ENCODE measurements at places on chromosomes 5 and 9. TPM values are rescaled to one million over a fixed set of nuclear protein-coding genes. Genes with fewer than 3 reads are reported as not detected.

IL9 gene
- not detected for total RNA-seq

NR2F1-AS1 gene
- 20.8 TPM for total RNA-seq

PCDHGC5 gene
- total RNA-seq = 0.18 TPM

SPATA31E1 gene
- not detected for total RNA-seq

GRCh38 chr9:130024597-130024994 lies 18.4 kb downstream of the FNBP1 start:
- DNase-seq = no peak

Data from G401 (cell line).